Left ventricle myocardium superior (tissue), 1 donor: ENCODE measurements at places on chromosomes 6 and 20. TPM values are rescaled to one million over a fixed set of nuclear protein-coding genes. Genes with fewer than 3 reads are reported as not detected.

DNA sequence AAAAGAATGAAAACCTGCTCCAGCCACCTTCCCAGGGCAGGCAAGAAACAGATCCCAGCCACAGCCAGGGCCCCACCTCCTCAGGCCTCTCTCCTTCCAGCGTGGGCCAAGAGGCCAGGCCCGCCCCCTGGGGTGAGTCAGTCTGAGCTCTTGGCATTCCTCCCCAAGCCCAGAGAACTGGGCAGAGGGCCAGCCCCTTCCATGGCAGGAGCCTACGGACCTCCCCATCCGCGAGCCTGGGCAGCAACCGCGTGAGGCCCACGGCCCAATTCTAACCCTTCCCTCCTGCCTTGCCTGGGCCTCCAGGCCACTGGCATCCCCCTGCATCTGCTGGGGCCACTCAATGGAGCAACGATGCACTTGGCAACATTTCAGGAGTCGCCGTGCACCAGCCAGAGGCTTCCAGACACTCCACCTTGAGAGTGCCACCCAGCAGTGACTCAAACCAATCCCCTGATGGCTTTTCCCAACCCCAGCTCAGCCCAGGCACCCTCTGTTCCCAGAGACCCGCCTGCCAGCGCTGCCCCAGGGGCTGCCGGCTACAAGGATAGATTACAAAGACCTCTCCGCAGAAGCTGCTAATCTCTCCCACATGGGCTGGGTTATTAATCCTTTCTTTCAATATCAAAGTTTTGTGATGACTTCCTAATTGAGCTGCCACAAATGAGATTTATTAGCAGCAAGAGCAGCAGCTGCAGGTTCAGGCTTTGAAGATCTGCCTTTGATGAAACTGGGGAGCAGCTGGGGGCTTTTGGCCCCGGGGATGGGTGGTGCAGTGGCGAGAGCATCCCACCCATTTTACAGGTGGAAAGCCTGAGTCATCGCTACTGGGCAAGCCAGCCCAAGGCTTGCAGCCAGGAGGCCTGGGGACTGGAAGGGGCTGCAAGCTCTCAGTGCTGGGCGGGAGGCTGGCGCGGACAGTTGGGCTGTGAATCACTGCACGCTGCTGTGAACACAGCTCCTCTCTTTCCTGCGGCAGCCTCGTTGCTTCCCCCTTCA is 85.7 kb downstream of the NFATC2 start:
- peak; percentile 96 for DNase-seq

DNA sequence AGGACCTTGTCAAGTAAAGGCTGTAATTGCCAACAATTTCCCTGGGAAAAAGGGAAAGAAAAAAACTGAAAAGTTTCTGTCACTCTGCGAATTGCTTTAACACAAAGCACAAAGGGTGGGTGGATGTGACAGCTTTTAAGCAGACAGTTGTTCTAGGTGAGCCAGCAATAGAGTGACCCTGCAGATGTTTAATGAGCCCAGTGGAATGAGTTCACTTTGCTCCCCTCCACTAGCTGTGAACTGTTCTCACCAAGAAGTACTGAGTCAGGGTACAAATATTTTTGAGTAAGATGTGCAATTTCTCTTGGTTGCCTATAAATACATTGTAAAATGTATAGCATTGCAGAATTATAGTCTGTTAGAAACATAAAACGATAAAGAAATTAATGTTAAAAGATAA is 26.2 kb upstream of the LRRC1 start:
- DNase-seq = no peak

The C6orf141 gene
- total RNA-seq = 0.32 TPM

- DNase-seq = no peak
Measured at GRCh38 chr6:11950109-11950508, 62.0 kb upstream of the HIVEP1 start.

- no peak for DNase-seq
Measured at GRCh38 chr20:2729791-2730190, 37.2 kb downstream of the EBF4 start.

GRCh38 chr6:18464176-18464575 is 77.0 kb downstream of the RNF144B start:
- DNase-seq = no peak

DNA sequence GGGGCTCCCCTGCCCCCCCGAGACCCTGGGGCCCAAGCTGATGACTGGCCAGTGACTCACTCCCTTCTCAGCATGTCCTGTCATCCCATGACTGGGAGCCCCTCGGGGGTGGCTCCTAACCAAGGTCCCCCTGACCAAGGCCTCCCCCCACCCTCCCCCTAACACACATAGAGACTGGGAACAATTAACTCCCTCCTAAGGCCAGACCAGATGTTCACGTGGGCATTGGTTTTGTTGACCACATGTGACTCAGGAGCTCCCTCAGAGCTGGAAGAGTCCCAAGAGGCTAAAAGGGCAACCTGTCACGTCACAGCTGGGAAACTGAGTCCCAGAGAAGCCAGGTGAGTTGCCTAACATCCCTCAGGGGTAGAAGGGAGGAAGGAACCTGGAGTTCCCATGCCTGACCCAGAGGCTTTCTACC is 10.6 kb upstream of the CCN5 start:
- DNase-seq = peak; percentile 25

- no peak for DNase-seq
Measured at GRCh38 chr20:41098703-41099250, 38.6 kb upstream of the PLCG1 start.

The DBNDD2 gene
- total RNA-seq = 339 TPM

GRCh38 chr6:53058388-53059195 is 6.6 kb upstream of the FBXO9 start:
- DNase-seq = no peak

DNA sequence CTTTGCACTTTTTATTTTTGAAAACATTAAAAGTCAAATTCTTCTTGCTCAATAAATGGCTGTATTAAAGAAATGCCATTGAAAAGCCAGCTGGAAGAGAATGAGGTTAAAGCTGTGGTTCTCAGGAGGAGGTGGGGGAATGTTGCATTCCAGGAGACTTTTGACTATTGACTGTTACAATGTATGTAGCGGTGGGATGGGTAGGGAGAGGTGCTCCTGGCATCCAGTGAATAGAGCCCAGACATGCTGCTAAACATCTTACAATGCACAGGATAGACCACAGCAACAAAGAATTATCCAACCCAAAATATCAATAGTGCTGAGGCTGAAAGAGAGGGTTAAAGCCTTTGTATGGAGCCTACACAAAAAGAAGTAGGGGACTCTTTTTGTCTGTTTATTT is 295.9 kb downstream of the NKAIN2 start:
- no peak for DNase-seq
